ENCODE measurements at places on chromosomes 12 and 14.

- no peak for DNase-seq
Measured at GRCh38 chr14:36254020-36254624, 66.3 kb downstream of the MBIP start.

GRCh38 chr12:114414866-114415524 lies 9.1 kb upstream of the TBX5 start:
- DNase-seq, result no peak

DNA sequence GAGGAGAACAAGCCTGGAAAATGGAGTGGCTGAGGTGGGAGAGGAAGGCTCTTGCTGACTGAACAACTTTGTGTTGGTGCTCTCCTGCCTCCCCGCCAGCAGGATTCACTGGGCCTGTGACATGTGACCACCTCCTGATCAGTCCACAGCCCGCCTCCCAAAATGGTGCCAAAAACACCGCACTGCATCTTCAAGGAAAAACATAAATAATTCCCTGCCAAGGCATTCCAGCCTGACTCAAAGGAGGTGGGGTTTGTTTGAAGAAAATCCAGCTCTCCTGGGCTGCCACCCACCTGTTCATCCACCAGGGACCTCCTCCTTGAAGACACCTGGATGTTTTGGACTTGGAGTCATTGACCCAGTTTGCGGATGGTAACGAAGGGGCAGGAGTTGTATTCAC lies 83.8 kb upstream of the PIWIL1 start:
- no peak for DNase-seq

GRCh38 chr12:84661786-84662185 lies 250.8 kb downstream of the SLC6A15 start:
- no peak for DNase-seq

DNA sequence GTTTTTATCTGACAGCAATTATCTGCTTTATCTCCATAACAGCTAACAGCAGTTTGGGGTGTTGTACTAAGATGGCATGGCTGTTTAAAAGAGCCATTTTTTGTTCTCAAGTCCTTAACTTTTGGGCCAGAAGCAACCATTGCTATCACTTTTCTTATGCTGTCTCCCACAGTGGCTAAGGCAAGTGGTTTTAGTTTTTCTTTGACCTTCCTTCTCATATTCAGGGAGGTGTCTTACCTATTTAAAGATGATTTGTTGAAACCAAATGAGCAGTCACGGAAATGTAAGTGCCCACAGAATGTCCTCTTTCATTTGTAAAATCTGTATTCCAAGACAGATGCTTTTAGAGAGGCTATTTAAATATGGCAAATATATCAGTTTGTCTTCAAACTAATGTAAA lies 96.8 kb upstream of the USP15 start:
- DNase-seq, result no peak

- DNase-seq, result no peak
Measured at GRCh38 chr12:116927244-116927940, 16.6 kb downstream of the FBXW8 start.

- DNase-seq, result no peak
Measured at GRCh38 chr14:105701456-105702274, 175.3 kb downstream of the TMEM121 start.

- no peak for DNase-seq
Measured at GRCh38 chr14:61535458-61535857, 159.9 kb upstream of the HIF1A start.

DNA sequence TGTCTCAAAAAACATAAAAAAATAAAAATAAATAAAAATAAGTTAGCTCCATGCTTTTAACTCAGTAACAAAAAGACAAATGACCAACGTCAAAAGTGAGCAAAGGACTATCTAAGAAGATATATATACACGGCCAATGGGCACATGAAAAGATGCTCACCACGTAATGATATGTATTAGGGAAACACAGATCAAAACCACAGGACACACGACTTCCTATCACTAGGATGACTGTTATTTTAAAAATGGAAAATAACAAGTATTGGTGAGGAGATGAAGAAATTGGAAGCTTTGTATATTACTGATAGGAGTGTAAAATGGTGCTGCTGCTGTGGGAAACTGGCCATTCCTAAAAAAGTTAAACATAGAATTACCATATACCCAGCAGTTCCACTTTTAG lies 20.2 kb upstream of the P2RX7 start:
- DNase-seq, result no peak

- DNase-seq, result no peak
Measured at GRCh38 chr14:69637503-69638031, 26.2 kb downstream of the SUSD6 start.

- DNase-seq, result no peak
Measured at GRCh38 chr12:114269153-114269552, 136.8 kb downstream of the TBX5 start.

- DNase-seq, result no peak
Measured at GRCh38 chr12:49121047-49121696, 10.0 kb downstream of the TUBA1B start.

DNA sequence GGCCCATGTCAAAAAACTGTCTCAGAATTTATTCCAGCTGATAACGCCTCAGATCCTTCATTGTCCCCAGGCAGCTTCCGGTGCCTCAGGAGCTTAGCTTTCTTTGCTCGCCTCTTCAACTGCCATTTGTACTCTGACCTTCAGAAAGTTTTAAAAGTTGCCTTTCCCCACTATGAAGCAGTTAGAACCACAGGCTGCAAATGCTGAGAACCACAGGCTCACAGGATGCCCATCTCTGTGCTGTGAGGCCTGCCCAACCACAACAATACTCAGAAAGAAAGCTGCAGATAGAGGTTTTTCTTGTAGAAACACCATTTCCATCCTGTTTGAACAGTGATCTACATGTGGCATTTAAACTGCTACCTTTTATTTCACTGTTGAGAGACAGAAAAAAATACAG lies 131.1 kb downstream of the PRKCH start:
- DNase-seq, result no peak

DNA sequence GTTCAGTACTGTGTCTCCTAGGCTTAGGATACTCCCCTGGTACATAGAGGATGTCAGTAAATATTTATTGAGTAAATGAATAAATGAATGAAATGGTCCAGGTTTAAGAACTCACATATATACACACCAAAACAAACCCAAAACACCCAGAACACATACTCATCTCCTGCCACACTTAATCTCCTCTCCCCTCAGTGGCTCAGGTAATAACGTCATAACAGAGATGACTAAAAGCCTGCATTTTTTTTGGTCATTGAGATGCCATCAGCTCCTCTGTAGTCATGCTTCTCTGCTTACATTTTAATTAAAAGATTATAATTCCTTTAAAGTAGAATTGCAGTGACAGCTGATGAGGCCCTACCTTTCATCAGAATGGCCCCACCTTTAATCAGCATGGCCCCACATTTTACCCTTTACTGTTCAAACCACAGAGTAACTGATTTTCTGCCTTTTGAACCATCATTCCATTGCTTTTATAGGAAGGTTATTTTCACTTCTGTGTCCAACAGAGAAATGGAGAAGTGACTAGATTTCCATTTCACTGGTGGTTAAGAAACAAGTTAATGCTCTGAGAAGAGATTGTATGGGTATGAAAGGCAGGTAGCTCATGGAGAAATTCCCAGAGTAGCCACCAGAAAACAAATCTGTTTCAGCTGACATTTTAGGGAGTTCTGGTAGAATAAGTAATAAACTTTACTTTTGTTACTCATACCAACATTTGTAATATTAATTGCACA lies 193.4 kb upstream of the ATP2B1 start:
- DNase-seq, result no peak

DNA sequence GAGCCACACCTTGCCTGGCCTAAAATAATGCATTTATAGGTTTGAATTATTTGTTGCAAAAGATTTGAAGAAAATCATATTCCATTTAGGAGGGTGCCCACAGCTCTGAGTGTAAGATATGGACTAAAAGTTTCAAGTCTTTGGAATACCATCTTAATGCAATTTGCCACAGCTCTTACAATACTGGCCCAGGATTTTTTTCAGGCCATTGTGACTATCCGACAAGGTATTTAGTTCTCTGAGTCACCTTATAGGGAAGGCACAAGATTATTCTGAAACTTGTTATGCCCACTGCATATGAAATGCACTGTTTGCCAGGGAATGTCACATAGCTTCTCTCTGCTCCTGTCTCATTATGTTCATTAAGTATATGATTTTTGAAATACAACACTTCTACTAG lies 29.6 kb upstream of the SLC6A13 start:
- no peak for DNase-seq
